ENCODE measurements at places on chromosomes 13 and 19.

DNA sequence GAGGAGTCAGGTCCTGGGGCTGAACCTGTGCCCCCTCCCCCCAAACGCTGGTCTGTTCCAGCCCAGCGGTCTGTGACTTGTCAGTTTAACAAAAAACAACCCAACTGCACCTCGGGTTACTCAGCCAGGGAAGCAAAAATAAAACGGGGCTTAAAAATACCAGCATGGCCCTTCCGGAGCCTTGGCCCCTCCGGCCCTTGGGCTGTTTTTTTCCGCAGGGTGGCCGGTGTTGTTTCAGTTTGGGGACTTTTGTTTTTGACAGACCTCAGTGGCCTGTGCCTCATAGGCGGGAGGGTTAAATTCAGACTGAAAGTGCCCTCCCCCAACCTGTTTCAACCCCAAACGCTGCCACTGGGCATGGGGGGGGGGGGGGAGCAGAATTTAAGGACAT, 4.0 kb downstream of the TCF3 start:
- no peak for DNase-seq

GRCh38 chr13:31920727-31921100, 110.9 kb upstream of the FRY start:
- DNase-seq, result no peak

DNA sequence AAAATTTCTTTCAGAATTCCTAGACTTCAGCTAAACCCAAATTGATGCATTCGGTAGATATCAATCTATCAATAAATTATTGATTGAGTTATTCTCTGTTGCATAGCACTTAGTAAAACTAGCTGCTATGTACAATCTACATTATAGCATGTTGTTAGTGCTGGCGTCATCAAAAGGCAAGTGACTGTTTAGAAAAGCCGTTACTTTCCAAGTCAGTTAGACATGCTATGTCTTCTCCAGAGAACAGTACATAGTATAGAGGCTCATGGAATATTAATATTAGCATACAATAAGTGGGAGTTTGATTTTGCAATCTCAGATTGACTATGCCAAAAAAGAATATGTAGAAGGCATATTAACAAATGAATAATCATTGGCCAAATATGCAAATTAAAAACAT, 165.6 kb downstream of the DCT start:
- DNase-seq, result no peak

- no peak for DNase-seq
These were observed 98.3 kb downstream of the TUBA3C start for GRCh38 chr13:19083340-19083739.

Data from kidney glomerular epithelial cell (primary cell).